Tongue (tissue), 3 donors: ENCODE measurements at places on chromosomes 1 and 21. TPM values are rescaled to one million over a fixed set of nuclear protein-coding genes. Genes with fewer than 3 reads are reported as not detected.
A peak's percentile ranks its signal among the peaks of the same experiment; 100 is the strongest.

DNA sequence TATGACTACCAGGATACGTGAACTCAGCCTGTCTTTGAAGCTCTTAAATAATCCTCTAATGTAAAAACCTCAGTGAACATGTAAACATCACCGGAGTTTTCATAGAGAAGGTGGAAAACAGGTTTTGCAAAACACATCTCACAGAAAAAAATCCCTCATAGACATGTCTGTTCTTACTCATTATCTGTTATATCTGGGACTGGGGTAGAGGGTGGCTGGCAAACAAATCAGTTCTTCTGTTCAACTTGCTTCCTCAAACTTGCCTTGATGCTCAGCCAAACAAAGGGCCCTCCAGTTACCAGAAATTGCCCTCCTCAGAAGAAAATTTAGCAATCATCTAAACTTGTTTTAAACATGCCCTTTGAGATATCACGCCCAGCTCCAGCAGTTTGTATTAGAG lies 66.1 kb upstream of the CXADR start:
- DNase-seq: peak; percentile 40

DNA sequence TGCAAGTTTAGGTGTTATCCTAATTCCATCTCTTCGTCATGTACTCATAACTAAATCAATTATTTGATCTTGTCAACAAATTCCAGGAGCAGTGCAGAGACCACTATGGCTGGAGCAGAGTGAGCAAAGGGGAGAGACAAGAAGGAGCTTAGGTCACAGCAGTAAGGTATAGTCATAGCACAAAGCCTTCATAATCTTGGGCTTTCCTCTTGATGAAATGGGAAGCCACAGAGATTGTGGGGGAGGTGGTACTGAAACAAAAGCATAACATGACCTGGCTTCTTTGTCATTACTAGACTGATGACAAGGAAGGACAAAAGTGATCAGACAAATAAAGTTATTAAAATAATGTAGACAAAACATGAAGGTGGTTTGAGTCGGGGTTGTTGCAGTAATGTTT lies 60.1 kb upstream of the PTGS2 start:
- no peak for DNase-seq

Gene CD5L
- total RNA-seq: not detected

DNA sequence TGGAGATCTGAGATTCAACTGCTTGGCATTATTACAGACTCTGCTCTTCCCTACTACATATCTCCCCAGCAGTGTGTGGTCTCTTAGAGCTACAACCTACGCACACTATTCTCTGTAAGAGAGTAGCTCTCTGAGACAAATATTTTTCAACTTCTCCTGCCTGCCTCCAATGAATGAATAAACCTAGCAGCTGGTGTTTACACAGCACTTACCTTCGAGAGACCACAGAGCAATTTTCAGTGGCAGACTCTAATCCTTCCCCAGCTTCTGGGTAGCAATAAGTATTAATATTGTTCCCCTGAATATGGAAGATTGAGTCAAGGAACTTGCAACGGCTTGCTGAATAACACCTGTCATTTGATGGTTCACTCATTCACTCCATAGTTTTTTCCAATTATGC lies 350.9 kb upstream of the SPAG17 start:
- DNase-seq: no peak

Gene FAAH
- total RNA-seq: 40.0 TPM
